ENCODE measurements at places on chromosomes 13 and 19. TPM values are rescaled to one million over a fixed set of nuclear protein-coding genes. Genes with fewer than 3 reads are reported as not detected.

SMIM24 gene
- not detected for total RNA-seq

ELANE gene
- total RNA-seq, result not detected

LMTK3 gene
- total RNA-seq, result 0.61 TPM

ANGPTL8 gene
- not detected for total RNA-seq

All from epithelial cell of umbilical artery (primary cell).